ENCODE measurements at places on chromosomes 7 and 10. TPM values are rescaled to one million over a fixed set of nuclear protein-coding genes. Genes with fewer than 3 reads are reported as not detected.

GRCh38 chr7:26472971-26473370 is 181.3 kb downstream of the SNX10 start:
- no peak for DNase-seq

DNA sequence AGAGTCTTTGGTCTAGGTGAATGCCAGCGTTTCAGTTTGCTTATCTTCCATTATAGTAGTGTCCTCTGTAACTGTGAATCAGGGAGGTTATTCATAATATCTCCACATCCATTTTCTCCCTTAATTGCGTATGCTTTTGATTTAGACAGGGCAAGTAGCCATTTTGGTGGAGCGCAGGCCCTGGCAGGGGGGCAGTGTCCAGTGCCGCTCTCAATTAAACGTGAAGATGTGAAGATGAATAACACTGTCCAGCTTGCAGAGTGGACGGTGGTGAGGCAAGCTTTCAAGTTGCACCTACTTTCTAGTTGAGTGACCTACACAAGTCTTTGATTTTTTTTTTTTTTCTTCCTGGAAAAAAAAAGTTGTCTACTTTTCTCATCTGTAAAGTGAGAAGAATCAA is 4.5 kb downstream of the TSPAN14 start:
- DNase-seq = no peak

DNA sequence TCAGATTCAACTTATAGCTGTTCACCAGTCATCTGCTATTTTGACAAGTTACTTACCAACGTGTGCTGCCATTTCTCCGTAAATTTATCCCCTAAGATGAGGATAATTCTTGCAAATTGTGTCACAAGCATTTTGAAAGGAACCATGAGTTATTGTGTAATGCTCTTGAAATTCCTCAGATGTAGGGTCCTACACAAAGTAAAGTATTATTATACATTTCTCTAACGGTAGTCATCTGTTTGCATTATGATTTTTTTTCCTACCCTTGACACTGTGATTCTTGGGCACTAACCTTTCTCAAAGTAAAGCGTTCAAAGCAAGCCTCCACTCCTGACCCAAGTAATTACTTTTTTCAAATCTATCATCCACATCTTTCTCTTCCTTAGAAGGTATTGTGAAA is 8.1 kb downstream of the HERC4 start:
- no peak for DNase-seq

Gene ECHS1
- 48.5 TPM for total RNA-seq

Gene SH2B2
- total RNA-seq = 2.0 TPM
